ENCODE measurements at places on chromosomes 7 and 10.

GRCh38 chr7:116052006-116052405, 21.4 kb upstream of the TFEC start:
- peak; percentile 29 for DNase-seq

- DNase-seq, result peak; percentile 18
Measured at GRCh38 chr7:146736446-146737190, 620.0 kb downstream of the CNTNAP2 start.

DNA sequence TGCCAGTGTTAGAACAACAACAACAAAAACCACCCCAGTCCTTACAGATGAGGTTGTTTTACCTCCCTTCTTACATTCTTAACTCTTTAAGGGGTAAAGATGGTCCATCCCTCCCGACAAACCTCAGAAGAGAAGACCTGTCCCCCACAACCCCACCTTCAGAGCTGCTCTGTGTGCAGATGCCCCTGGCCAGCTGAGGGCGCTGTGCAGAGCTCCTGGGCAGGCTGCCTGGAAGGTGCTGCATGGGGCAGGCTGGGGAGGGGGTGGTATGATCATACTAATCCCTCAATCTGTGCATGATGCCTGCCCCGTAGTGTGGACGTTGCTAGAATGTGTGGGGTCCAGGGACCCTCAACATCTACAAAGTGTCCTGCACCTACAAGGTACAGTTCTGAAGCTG, 387.1 kb downstream of the INHBA start:
- no peak for DNase-seq

DNA sequence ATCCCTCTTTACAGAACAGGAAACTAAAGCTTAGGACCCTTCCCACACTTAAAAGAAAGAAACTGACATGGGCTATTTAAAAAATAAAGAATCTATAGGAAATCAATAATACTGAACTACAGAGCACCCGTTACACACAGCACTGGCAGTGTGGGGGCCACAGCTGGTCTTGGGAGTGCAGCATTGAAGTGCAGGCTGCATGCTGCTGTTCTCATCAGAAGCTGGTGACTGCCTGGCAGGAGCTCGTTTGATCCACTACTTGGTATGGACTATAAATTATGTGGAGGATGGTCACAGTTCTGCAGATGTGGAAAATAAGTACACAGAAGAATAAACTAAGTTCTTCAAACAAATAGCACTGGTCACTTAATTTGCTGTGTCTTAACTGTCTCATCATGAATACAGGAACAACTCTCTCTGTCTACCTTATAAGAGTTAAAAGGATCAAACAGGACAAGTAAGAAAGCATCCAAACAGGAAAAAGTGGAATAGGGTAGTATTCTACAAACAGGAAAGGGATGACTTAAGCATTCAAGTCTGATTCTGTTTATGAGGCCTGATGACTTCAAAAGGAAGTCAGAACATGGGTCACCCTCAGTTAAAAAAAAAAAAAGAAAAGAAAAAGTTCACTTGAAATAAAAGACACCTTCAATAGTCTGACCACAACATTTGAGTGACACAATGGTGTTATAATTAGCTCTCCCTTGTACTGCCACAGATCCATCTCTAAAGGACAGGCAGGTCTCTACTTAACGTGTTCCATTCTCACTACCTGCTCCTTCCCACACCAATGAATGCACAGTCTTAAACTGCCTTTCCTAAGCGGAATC, 21.0 kb downstream of the DOCK4 start:
- DNase-seq, result no peak

- DNase-seq, result no peak
Measured at GRCh38 chr10:26081459-26081858, 135.1 kb upstream of the GAD2 start.

GRCh38 chr7:8064828-8065227, 96.2 kb downstream of the GLCCI1 start:
- no peak for DNase-seq

- DNase-seq, result no peak
Measured at GRCh38 chr10:86335257-86335656, 31.3 kb downstream of the GRID1 start.

Measured in iris pigment epithelial cell (primary cell).